Activated naive CD4-positive, alpha-beta T cell treated with anti-CD3 and anti-CD28 coated beads for 36 hours (primary cell): ENCODE measurements at places on chromosomes 12 and 14.
A peak's percentile ranks its signal among the peaks of the same experiment; 100 is the strongest.

DNA sequence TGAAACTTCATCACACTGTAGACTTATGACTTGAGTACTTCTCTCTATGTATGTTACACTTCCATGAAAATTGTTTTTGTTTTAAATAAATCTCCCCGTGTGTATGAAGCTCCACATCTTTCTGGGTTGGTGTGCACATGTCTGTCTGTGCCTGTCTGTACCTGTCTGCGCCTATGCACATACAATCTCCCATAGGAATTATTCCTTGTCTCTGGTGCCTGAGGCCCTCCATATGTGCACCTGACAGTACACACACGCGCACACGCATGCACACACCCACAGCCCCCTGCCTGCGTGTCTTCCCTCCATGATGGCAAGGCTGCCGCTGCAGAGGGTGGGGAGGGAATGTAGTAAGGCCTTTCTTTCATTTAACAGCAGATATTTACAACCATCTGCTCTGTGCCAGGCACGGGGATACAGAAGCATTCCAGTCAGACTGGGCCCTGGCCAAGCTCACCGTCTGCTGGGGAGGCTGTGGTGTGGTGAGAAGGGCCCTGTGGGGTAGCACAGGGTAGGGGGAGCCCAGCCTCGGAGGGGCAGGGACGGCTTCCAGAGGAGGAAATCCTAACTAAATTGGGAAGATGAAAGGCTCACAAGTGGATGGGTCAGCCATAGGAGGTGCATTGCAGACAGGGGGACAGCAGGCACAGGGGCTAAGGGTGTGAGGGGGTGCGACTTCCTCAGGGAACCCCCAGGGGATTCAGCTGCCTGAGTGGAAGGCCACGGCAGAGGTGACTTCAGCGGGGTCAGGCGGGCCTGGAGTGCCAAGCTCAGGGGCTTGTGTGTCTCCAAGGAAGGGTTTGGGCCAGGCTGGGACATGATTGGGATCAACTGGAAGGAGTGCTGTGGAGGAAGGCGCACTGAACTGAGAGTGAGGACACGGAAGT is 26.1 kb downstream of the KRT8 start:
- DNase-seq = no peak

- no peak for DNase-seq
These were observed 90.1 kb downstream of the KIAA0586 start for GRCh38 chr14:58517592-58517991.

- DNase-seq = no peak
These were observed 76.3 kb downstream of the PDE3A start for GRCh38 chr12:20444595-20445170.

- no peak for DNase-seq
These were observed 1683.8 kb upstream of the SEL1L start for GRCh38 chr14:83217492-83217891.

GRCh38 chr12:92625639-92626310 is 77.0 kb upstream of the PLEKHG7 start:
- DNase-seq = no peak

- no peak for DNase-seq
These were observed 10.5 kb downstream of the PALS1 start for GRCh38 chr14:67251573-67252226.

GRCh38 chr12:90706036-90706435 is 248.9 kb downstream of the CCER1 start:
- no peak for DNase-seq

DNA sequence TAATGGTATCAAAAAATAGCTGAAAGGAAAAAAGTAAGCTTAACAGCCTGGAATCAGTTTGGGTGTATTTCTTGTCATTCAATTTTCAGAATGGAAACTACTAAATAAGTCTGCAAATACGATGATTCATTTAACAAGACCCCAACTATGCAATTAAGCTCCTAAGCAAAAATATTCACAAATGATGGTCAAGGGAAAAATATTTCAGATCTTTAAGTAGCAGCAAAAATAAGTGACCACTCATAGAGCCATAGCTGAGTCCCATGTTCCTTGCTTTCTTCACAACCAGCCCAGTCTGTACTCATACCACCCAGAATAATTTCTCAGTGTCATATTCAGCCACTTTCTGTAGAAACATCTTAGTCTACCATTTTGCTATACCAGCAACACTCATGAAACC is 185.4 kb downstream of the PPM1H start:
- no peak for DNase-seq

- DNase-seq = no peak
These were observed 55.2 kb downstream of the PTGER2 start for GRCh38 chr14:52369305-52369801.

DNA sequence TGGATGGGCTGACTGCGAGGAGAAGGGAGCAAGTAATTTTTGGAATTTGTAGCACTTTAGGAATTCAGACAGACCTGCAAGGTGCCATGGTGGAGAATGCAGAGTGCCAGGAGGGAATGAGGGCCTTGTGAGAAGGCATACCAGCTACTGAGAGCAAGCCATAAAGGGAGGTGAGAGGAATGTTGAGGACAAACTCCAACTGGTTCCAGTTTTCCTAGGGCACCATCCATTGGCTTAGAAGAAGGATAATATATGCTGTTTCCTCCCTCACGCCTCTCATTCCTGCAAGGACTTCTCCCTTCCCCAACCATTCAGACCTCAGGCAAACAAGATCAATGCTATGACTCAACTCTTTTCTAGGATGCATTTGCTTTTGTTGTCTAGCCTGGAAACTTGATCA is 11.2 kb upstream of the DAAM1 start:
- no peak for DNase-seq

DNA sequence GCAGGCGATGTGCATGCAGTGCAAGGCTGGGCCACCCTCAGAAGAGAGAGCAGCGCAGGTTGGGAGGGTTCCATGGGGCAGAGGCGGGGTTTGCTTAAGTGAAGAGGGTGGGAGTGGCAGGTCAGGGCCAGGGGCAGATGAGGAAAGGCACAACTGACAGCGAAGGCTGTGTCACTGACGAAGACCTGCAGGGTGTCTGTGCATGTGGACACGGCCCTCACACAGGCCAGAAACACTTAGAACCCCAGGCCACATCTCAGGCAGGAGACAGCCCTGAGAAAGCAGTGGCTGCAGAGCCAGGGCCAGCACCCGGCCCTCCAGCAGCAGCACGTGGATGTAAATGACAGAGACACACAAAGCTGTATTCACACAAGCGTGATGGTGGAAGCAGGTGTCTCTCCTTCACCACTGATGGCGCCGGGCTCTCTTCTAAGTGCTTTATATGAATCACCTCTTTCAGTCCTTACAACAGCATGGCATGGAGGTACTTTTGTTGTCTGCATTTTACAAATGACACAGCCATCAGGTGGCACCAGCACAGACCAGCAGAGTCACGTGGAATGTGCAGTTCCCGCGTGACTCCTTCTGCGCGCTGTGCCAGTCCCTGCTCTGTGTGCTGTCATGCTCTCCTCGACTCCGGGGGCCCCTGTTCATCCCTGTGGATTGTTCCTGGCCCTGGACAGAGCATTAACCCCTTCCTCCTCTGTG is 54.6 kb downstream of the TSPAN11 start:
- DNase-seq = no peak

GRCh38 chr14:20503898-20504297 is 1.4 kb upstream of the RNASE10 start:
- DNase-seq = no peak

GRCh38 chr12:40723001-40723400 is 30.8 kb downstream of the CNTN1 start:
- no peak for DNase-seq

DNA sequence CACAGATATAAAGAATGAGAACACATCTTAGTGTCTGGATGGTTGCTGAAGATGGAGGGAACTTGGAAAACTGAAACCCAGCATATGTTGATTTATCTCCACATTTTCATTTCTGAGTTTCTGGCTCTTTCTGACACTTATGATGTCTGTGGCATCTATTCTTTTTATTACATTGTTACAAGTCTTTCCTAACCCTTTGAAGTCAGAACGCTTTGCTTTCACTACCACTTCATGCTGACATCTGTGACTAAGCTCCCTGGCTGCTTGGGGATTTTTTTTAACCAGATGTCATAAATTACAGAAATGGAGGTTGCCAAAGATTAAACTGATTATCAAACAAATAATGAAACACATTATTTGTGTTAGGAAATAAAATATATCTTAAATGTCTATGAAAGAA is 188.7 kb downstream of the KITLG start:
- peak; percentile 6 for DNase-seq

DNA sequence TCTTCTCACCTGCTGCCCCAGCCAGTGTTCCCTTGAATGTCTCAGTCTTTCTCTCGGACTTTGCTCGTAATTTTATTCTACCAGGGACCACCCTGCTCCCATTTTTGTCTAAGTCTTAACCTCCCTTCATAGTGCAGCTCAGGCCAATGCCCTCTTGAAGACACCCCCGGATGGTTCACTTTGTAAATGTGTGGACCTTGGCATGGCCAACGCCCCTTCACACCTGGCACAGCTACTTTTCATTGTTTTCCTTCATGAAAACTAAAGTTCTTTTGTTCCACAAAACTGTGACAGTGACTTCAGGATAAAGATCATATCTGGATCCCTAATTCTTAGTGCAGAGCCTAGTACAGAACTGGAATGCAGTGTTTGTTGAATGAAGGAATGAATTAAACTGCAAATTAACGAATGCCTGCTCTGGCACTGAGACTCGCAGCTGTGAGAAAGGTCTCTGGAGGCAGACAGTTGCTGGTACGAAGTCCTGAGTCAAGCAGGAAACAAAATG is 3.5 kb upstream of the RNASE4 start:
- DNase-seq = peak; percentile 72

DNA sequence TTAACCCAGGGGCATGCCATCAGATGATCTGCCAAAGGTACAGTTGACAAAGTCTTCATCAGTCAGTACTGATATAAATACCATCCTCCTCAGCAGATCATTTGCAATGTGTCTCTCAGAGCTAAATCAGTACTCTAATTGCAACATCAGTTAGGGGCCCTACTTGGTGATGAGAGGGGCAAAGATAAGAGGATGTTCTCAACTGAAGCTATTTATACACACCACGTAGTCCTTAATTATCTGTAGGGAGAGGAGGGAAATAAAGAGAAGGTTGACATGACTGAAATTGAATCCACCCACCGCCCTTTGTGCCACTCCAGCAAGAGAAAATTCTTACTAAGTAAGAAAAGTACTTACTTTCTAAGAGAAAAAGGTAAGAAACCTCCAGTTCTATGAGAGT is 157.8 kb upstream of the NUDT4 start:
- no peak for DNase-seq

DNA sequence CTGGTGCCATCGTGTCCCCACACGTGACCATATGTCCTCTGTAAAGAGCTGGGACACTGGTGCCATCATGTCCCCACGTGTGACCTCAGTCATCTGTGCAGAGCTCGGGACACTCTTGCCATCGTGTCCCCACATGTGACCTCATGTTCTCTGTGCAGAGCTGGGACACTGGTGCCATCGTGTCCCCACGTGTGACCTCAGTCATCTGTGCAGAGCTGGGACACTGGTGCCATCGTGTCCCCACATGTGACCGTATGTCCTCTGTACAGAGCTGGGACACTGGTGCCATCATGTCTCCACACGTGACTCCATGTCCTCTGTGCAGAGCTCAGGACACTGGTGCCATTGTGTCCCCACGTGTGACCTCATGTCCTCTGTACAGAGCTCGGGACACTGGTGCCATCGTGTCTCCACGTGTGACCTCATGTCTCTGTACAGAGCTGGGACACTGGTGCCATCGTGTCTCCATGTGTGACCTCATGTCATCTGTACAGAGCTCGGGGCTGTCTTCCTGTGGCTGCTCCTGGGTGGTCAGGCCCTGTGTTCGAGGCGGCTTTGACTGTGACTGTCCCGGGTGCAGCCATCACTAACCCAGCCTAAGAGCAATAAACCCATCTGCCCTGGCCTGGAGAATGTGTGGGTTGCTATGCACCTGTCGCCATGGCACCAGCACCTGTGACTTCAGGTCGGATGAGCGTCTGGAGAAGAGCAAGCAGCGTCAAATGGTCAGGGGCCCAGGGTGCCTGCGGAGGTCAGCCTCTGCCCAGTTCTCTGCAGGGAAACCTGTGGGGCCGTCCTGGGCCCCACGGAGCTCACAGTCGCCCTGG is 334.4 kb downstream of the ADGRD1 start:
- no peak for DNase-seq

DNA sequence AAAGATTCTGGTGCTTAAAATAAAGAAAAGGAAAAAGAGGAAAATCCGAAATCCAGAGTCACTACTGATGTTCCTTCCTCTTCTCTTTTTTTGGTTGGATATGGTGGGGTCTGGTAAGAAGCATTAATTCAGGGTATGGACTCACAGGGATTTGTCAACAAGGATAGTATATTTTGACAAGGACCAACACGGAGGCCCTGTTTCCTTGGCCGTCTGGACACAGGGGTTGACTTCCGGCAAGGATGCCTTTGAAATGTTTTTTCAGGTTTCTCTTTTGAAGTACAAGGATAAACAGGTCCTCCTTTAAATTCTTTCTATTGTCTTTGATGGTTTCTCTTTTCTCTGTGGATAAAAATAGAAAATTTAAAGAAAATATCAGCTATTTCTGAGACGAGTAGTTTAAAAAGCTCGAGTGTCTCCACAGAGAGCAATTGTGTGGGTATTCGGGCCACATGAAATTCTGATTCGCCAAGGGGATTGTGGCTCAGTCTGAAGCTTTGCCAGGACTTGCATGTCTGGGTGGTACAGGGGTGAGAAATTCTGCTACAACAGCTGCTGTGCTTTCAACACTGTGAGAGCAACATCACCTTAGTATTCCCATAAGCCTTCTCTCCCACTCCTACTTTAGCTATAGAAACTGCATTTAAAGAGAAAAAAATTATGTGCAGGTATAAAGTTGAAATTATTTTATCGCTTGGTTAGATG is 88.5 kb upstream of the CSRP2 start:
- no peak for DNase-seq

GRCh38 chr12:12181511-12181910 is 85.3 kb downstream of the LRP6 start:
- no peak for DNase-seq

GRCh38 chr14:97074456-97074855 is 277.3 kb downstream of the VRK1 start:
- DNase-seq = no peak

DNA sequence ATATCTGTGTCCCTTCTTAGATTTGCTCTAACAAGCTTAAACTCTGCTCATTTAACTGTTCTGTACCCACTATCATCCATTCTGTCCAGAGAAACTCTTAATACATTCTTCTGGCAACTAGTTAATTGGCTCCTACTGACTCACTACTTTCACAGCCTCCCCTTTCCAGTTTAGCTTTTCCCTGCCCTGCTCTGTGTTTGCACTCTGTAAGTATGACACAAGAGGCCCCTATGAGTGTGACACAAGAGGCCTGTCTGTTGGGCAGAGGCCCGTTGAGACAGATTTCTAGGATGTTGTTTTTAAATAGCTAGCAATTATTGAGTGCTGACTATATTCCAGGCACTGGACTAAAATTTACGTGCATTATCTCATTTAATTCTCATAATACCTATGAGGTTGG is 246.0 kb upstream of the DAAM1 start:
- no peak for DNase-seq
